ENCODE measurements at places on chromosomes 6 and 20. TPM values are rescaled to one million over a fixed set of nuclear protein-coding genes. Genes with fewer than 3 reads are reported as not detected.

MAP7 gene
- 2.7 TPM for total RNA-seq

OR2H1 gene
- not detected for total RNA-seq

OR2W1 gene
- not detected for total RNA-seq

PDYN gene
- total RNA-seq = not detected

FBXO30 gene
- total RNA-seq = 2.1 TPM

HTR1B gene
- not detected for total RNA-seq

RIPOR3 gene
- total RNA-seq = 0.08 TPM

EEF1A2 gene
- total RNA-seq = 3.1 TPM

- DNase-seq = no peak
These were observed 227.4 kb upstream of the PLN start for GRCh38 chr6:118320652-118321051.

- no peak for DNase-seq
These were observed 171.3 kb upstream of the CST7 start for GRCh38 chr20:24777746-24778145.

DNA sequence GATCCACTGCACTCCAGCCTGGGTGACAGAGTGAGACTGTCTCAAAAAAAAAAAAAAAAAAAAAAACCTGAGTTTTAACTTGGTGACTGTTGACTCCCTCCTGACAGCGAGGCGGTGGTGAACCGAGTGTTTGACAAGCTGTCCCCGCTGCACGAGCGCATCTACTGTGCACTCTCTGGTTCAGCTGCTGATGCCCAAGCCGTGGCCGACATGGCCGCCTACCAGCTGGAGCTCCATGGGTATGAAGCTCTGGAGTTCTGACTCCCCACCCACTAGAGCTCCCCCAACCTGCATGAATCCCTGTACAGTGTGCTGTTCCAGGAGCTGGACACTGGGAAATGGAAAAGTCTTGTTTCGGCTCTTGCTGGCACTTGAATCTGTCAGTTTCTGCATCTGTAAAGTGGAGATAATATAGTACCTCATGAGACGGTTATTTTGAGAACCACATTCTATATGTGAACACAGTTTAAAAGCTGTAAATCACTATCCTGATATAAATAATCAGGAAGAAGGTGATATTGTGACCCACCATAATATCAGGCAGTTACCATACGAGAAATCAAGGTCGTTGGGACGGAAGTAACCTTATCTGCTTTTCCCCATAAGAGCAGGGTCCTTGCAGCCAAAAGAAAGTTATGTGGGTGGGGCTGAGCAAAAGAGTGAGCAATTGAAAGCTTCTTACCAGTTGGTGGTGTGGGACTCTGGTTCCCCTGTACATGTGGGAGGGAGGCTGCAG, 3.3 kb downstream of the PSMB9 start:
- no peak for DNase-seq

- DNase-seq = no peak
These were observed 17.1 kb downstream of the TTLL2 start for GRCh38 chr6:167341665-167342655.

GRCh38 chr20:63114693-63115311, 101.1 kb downstream of the YTHDF1 start:
- no peak for DNase-seq

DNA sequence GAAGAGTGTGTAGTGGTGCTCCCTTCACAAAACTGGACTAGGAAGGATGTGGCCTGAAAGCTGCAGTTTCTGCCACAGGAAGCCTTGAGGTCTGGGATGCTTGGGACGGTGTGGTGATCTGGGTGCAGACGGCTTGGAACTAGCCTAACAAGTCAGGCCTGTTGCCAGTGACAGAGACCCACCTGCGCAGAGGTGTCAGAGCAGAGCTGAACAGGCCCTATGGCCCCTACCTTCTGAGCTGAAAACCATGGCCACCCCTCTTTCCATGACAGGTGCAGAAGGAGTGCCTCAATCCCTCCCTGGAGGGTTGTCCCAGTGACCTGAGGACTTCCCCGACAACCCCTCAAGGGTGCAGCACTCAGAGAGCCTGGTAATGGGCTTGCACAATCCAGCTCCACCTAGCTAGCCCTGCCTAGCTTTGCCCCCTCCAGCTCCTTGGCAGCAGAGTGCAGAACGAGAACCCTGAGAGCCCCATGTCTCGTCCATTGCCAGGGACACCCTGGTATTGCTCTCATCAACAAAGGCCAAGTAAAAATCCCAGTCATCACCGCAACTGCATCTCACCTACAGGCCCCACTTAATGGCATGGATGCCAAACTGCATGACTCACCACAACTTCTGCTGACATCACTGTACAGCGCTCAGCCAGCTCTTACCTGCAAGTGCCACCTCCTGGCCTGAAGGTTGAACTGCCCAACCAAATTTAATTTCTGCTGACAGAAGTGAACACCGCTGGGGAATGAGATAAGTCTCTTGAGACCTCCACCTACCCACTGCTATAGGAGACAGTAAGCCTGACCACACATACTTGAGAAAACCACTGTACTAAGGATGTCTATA, 563.1 kb downstream of the TFAP2A start:
- no peak for DNase-seq

DNA sequence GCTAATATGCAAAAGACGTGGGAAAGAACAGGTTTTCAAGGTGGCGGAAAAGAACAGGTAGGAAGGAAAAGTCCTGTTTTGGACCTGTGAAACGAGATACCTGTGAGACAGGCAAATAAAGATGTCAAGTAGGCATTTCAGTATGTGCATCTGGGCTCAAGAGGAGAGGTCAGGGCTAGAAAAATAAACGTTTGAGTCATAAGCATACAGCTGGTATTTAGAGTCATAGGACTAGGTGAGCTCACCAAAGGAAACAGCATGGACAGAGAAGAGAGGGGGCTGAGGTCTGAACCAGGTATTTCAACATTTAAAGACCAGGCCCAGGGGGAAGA, 14.9 kb downstream of the MTFR2 start:
- no peak for DNase-seq

DNA sequence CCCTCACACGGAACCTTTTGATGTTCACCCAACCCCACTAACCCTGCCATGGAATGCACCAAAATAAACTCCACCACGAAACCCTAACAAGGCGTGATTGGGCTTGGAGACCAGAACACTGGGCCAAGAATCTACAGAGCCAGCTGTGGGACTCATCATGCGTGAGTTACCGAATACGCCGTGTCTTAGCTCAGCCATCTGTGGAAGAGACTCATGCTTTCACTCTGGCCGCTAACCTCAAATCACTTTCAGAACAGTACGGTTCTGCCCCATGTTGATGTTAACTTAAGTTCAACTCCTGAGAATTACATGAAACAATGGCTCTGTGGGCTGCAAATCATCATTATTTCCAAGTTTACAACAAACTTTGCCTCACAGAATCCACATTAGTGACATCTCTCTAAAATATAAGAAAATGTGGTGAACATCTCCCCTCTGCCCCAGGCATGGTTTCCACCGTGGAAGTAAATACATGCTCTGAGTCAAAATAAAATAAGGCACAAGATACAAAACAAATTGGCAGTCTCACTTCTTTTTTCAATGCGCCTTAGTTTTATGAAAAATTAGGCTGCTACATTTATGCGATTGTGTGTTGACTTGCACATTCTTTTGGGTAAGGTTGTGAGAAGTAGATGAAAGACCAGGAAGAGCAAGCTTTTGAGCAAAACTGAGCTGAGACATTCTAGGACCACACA, 308.9 kb upstream of the EXOC2 start:
- DNase-seq = no peak

DNA sequence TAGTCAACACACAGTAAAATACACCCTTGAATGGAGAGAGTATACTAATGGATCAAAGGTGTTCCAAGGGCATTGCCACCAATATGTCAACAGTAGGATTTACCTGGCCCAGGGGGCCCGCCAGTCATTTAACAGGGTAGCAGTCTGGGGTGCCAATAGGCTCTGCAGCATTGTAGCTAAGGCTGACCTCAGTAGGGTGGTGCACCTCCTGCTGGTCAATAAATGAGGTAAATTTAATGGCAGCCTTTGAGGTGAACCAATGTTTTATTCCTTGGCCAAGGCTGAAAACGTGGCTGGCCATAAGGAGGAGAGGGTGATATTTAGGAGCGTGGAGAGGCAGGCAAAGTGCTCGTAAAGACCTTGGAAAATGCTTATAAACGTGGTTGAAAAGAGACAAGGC, 147.2 kb downstream of the RPS12 start:
- DNase-seq = no peak

GRCh38 chr6:144434308-144434990, 149.3 kb downstream of the UTRN start:
- no peak for DNase-seq

GRCh38 chr20:62816884-62817873, at the start of gene COL9A3:
COL9A3 (plus strand) TSS chr20:62817050; CDS start chr20:62817065, 15 bp downstream.
- DNase-seq = no peak

DNA sequence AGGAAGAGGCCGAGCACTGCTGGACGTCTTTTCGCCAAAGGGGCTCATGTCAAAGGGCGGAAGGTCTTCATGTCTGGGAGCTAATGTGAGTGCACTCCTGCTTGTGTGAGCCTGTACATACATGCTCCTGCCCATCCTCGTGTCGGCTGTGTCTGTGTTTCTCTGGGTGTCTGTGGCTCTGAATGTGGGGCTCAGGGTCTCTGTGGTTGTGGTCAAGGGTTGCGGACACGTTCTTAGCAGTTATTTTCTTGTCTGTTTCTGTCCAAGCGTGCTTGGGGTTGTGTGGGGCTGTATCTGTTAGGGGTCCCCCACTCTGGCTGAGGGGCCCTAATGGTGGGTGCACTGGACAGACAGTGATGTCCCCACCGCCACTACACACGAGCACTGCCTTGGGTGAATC, 2.9 kb downstream of the AVP start:
- DNase-seq = no peak

GRCh38 chr6:14450578-14450977, 333.0 kb downstream of the CD83 start:
- no peak for DNase-seq

DNA sequence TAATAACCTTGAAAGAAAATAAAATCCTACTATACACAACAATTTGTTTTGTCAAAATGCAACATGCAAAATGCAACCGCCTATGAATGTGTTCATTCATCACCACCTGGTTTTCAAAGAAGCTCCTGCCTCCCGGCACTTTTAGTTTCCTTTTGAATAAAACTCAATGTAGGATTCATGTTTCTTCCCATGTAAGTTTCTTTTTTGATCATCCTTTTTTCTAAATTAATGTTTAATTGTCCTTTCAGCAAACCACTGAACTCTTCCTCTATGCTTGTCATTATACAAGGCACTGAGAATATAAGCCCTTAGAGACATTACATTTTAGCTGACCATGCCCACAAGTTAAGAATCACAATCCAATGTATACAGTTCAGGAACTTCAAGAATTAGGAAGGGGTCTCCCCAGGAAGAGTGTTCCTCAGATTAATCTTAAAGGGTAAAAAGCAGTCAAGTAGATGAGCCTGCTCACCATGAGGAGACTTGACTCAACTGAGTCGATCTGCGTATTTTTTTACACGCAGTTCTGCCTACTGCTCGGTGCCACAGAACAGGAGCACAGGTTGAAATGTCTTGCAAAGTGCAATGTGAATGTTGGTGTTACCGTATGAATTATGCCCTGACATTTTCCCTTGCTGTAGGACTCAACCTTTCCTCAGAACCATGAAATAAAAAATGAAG, 7.2 kb upstream of the THEMIS start:
- DNase-seq = no peak

- peak; percentile 65 for DNase-seq
These were observed 24.6 kb upstream of the GTSF1L start for GRCh38 chr20:43751167-43752050.
